CD4-positive, alpha-beta T cell treated with Interleukin-1 beta for 1 hour (primary cell): ENCODE measurements at places on chromosomes 6 and 20.

- no peak for DNase-seq
These were observed 600.7 kb downstream of the HDGFL1 start for GRCh38 chr6:23170049-23170448.

DNA sequence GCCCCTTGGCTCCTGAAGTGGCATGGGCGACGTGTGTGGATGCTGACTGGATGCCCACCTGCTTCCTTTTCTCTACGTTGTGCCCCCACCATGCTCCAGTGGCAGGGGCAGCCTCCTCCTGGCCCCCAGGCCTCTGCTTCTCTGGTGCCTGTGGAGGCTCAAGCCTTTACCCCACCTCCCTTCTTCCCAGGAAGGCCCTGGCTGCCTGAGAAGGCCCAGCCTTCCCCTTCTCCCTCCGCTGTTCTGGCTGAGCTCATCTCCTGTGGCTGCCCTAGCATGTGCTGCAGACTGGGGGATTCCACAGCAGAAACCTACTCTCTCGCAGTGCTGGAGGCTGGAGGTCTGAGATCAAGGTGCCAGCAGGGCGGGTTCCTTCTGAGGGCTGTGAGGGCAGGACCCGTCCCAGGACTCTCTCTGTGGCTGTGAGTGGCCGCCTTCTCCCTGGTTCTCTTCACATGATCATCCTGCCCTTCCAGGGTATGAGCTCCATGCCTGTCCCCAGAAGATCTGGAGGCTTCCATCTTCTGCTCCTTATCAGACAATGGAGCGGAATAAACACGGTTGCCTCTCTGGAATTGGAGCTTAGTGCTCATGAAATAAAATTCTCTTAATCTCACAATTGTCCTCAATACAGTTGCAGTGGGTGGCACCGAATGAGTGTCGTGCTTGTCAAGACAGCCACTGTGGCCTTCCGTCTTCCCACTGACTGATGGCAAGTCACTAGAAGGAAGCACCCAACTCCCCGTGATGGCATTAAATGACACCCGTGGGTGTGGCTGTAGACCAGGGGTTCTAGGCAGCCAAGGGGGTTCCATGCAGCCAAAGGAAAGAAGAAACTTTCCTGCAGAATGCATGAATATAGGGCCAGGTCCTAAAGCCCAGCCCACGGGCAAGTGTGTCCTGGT is 25.1 kb downstream of the PHACTR3 start:
- DNase-seq = no peak

GRCh38 chr20:3309226-3309625 is 70.2 kb upstream of the SLC4A11 start:
- DNase-seq = no peak

DNA sequence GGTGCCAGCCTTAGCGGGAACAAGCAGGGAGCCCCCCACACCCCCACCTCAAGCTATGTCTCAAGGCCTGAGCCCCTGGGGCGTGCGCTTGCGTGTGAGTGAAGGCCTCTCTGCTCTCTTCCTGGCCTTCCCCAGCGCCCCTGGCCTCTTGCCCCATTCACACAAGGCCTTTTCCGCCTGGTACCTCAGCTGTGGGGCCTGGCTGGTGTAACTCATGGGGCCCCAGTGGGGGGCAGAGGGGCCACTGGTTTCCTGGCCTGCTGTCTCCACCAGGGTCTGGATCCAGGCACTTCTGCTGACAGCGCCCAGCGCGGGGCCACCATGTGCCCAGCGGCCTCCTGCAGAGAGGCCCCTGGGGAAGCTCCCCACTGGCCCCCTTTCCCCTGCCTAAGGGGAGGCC is 34.7 kb downstream of the GNAS-AS1 start:
- DNase-seq = no peak

DNA sequence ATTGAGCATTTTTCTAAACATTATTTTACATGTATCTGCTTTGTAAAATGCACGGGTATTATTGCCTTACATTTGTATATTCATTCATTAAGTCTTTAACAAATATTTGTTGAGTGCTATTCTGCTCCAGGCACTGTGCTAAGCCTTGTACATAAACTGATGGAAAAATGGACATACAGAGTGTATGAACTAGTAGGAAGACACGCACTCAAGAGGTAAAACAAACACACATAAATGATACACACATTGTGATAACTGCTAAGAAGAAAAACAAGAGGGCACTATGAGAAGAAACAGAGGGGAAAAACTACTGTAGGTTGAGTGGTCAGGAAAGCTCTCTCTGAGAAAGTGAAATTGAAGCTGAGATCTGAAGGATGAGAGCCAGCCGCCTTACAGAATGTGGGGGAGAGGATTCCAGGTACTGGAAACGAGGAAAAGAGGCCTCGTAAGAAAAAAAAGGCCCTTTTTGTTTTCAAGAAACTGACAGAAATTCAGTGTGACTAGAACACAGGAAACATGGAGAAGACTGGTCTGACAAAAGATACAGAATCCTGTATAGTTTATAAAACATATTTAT is 117.5 kb downstream of the EYA4 start:
- no peak for DNase-seq

DNA sequence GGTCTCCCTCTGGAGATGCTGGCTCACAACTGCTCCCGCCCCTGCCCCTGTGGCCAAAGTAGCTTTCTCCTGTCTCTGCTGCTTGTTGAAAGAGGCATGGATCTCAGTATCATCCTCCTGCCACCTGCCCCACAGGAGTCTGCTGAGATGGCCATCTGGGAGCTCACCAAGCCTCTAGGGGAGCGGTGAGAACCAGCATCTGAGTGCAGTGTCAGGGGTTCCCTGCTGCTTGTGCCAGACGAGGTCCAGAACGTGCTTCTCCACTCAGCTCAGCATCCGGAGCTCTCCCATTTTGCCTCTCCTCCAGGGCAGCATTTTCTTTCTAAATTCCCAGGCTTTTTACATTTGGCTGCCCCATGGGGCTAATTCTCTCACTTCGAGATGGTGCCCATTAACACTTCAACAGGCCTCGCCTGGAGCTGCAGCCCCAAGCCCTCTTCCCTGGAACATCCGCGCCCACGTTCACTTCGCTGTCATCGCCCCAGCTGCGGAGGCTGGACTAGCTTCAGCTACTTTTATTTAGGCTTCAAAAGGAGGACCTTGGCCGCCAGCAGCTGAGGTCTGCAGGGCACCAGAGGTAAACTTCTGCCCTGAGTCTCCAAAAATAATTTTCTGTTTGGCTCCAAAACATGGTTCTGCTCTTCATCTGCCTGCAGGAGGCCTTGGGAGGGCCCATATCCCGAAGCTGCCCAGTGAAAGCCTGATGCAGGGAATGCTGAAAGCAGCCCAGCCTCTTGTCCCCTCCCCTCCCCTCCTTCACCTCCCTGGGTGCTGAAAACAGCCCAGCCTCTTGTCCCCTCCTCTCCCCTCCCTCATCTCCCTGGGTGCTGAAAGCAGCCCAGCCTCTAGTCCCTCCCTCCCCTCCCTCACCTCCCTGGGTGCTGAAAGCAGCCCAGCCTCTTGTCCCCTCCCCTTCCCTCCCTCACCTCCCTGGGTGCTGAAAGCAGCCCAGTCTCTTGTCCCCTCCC is 25.2 kb upstream of the MLN start:
- no peak for DNase-seq

- no peak for DNase-seq
These were observed 1025.0 kb upstream of the GJE1 start for GRCh38 chr6:141107591-141108160.
